GM23338 (cell line): ENCODE measurements at places on chromosomes 1 and 21. TPM values are rescaled to one million over a fixed set of nuclear protein-coding genes. Genes with fewer than 3 reads are reported as not detected.

GRCh38 chr21:15199414-15200383 lies 134.9 kb upstream of the NRIP1 start:
- no peak for DNase-seq

- no peak for DNase-seq
Measured at GRCh38 chr1:67664048-67664447, 21.0 kb upstream of the GADD45A start.

DNA sequence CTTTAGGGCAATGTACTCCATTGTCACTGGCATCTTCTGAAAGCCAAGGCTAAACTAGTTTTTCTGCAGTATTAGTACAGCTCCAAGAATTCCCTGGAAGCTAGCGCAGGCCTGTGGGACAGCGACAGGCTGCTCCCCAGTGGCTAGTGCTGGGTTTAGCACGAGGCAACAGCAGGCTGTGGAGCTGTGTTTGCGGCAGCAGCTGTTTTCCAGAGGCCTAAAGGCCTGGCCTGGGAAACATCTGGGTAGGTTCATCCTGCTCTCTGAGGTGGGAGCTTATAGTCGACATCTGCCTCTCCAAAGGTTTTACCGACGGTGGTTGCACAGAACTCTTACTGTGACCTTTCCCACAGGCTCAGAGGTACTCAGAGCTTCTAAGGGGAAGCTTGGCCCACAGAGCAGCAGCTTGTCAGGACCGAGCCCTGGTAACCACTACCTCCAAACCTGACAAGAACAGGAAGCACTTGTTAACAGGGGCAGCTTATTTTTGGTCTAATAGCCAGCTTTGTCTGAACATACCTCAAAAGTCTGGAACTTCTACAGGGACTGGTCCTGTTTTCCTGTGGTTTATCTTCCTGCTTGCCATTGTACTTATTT lies 17.2 kb downstream of the CC2D1B start:
- peak; percentile 82 for DNase-seq

Gene ANGPTL3
- not detected in 2 replicates for total RNA-seq

Gene ADAMTS1
- total RNA-seq = 14.1 and 15.4 TPM in 2 replicates

Gene ROR1
- total RNA-seq = 94.3 and 96.0 TPM in 2 replicates

- peak; percentile 67 for DNase-seq
Measured at GRCh38 chr1:165355977-165356811, at the start of gene LMX1A. TSS of gene LMX1A (minus strand) at chr1:165356715. CDS start at chr1:165355559, 1,156 bp downstream.

Gene SNX7
- 23.0 and 31.9 TPM in 2 replicates for total RNA-seq

Gene CRYBG2
- total RNA-seq = 10.0 and 18.4 TPM in 2 replicates

- DNase-seq = no peak
Measured at GRCh38 chr1:54357967-54358366, 48.2 kb downstream of the SSBP3 start.

Gene IARS2
- total RNA-seq = 74.4 and 75.6 TPM in 2 replicates

Gene PFKFB2
- total RNA-seq = 10.1 and 14.8 TPM in 2 replicates

Gene CSTB
- 10.0 and 10.1 TPM in 2 replicates for total RNA-seq

GRCh38 chr21:19914028-19914427 lies 1084.2 kb upstream of the NCAM2 start:
- DNase-seq = no peak

Gene GUCA2B
- not detected in 2 replicates for total RNA-seq

DNA sequence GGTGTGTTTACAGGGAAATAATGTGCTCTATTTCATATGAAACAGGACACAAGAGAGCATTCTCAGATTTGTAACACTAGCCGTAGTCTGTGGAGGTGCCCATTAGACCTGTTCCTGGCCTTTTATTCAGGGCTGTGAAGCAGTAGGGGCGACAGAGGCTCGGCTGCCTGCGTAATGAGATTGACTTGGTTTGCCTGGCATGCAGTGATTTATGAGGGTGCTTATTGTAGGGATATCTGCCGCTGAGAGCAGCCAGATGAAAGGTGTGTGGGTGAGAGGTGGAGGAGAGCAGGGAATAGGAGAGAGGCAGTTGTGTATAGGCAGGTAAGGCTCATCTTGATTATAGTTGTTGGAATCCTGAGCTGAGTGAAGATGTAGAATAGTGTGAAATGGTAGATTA lies 51.3 kb downstream of the DNAJC6 start:
- DNase-seq = no peak

Gene GPR37L1
- total RNA-seq = 0.21 TPM in 1 of 2 replicates, not detected in the other
